ENCODE measurements at places on chromosomes 6 and 20.

- DNase-seq = no peak
Observed at GRCh38 chr6:9224539-9224938, 789.2 kb upstream of the SLC35B3 start.

- no peak for DNase-seq
Observed at GRCh38 chr6:49978332-49979226, 9.2 kb upstream of the DEFB113 start.

- no peak for DNase-seq
Observed at GRCh38 chr20:46749147-46749546, 39.7 kb downstream of the SLC2A10 start.

DNA sequence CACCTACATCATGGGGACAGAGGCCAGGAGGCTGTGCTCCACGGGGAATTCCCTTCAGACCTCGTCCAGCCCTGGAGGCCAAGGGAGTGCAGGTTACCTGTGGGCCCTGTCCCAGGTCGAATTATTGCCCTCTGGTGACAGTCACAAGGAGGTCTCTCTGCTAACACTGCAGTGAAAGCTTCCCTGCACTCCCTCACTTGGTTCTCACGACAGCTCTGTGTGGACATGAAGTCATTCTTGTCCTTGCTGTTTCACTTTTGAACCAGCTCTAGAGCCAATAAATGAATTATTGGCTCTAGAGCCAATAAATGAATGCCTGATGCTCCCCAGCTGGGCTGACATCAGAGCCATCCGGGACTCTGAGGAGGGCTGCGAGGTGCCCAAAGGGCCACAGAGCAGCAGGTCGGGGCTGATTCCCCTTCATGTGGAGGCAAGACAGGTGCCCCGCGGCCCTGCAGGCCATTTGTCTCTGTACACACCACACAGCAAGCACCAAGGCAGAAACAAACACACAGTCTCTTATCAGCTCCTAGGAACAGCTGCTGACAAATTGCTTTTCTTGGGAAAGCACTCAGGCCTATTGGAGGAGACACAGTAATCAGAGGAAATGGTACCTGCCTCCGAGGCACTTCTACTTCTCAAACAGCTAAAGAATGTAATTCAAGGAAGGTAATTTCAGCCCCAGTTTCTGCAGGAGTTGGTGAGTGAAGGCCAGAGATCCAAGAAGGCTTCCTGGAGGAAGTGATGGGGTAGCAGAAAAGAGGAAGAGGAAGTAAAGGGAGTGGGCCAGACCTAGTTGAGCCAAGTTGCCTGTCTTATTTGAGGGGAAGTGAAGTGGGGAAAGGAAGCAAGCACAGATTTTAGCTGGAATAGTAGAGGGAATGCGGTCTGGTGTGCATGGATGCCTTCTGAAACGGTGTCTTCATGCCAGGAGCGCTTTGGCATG lies 27.5 kb upstream of the TBXT start:
- no peak for DNase-seq

DNA sequence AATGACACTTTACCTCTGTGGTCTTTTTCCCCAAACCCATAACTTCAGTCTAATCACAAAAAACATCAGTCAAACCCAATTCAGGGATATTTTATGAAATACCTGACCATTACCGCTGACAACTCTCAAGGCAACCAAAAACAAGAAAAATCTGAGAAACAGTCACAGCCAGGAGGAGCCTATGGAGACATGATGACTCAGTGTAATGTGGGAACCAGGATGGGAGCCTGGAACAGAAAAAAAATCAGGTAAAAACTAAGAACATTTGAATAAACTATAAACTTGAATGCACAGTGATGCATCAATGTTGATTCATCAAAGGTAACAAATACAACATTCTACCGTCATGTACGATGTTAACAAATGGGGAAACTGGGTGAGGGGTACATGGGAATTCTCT lies 84.1 kb upstream of the TSHZ2 start:
- no peak for DNase-seq

DNA sequence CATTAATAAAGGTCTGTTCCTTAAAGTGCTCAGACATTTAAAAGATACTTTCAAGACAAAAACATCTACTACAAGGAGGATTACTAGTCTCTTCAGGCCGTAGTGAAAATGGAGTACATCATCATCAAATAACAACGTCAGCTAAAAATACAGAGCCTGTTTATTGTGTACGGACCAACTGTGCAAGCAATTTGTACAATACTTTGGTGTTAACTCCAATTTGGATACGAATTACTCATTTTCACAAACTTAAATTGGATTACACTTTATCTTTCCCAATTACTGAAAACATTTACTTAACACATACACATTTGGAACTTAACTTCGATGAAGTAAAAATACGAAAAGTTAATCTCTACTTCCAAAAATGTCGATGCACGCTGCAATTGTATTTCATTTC lies 802 bp downstream of the CYP39A1 start:
- DNase-seq = no peak

DNA sequence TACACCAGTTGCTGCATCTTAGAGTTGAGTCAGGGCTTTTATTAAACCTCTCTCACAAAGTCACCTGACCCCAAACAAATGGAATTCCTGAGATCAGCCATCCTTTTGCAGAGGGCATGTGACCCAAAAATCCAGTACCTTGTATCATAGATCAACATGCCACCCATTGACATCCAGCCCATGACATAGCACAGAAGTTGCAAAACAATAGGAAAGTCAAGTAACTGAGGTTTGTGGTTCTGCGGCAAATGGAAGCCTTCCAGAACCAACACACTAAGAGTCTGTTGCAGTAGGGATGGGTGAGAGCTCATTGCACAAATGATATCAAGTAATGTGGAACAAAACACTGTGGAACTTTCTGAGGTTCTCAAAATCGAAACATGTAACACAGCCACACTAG lies 111.2 kb downstream of the PDE7B start:
- no peak for DNase-seq

DNA sequence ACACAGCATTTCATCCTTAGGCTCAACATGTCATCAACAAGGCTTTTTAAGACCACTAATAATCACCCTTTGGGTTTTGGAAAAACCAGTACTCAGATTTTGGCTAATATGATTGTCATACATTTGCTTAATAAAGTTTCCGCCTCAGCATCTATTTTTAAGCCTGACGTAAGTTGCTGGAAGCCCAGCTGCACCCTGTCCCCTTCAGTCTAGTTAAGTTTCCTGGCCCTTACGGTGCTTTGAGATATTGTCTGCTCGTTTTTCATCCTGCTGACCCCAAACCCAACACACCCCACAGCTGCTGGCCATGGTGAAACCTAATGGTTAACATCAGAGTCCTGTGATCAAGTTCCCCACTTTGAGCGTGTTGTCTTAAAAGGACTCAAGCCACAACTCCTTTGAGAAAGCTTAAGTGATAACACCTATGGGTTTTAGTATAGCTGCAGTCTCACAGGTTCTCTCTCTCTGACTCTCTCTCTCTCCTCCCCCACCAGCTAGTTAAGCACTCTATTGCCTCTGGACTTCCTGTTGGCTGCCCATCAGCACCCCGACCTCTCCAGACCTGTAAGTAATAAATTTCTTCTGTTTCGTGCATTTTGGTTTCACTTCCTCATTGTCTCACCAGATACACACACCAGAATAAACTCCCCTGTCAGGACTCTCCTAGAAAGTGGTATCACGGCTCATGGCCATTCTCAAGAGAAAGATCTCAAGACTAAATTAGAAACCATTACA lies 802.0 kb downstream of the C6orf118 start:
- no peak for DNase-seq

DNA sequence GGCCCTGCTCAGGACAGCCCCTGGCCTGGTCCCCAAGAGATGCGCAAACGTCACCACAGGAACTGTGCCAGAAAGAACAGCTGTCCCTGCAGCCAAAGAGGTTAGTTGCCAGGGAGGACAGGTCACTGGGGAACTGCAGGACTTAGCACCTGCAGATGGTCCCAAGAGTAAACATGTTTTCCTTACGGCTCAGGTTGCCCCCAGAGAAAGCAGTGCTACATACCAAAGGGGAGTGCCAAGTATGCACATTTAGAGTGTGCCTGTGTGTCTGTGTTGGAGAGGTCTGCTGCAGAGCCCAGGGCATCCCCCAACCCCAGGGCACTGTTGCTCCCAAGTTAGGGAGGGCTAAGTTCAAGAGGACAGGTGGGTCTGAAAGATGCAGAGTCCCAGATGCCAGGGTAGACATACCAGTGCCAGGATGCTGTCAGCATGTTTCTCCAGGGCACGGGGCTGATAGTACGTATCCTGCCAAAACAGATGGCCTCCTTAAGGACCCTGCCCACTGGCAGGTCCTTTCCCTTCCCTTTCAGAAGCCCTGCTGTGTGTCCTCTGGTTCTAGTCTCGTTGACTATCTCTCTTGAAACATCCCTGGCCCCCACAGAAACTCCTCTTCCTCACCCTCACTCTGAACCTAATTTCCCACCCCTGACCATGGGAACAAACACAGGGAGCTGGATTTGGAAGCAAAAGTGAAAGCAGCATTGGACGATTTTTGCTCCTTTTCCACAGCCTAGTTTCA lies 1.3 kb downstream of the ABHD16A start:
- no peak for DNase-seq

DNA sequence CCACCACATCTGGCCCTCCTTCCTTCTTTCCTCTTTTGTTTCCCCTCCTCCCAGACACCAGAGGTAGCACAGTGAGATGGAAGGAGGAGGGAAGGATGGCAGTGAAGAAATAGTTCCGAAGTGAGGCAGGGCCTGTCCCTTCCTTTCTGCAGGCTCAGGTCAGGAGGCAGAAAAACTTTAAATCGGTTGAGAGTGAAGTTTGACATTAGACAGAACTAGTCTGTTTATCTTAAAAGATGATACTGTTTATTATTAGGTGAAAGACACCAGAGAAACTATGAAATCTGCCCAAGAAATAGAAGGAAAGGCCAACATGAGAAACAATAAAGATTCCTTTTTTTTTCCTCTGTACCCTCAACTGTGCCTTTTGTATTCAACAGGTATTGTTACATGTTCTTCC lies 670.3 kb downstream of the UTRN start:
- no peak for DNase-seq

GRCh38 chr6:57303931-57304681 lies 13.3 kb upstream of the PRIM2 start:
- no peak for DNase-seq

DNA sequence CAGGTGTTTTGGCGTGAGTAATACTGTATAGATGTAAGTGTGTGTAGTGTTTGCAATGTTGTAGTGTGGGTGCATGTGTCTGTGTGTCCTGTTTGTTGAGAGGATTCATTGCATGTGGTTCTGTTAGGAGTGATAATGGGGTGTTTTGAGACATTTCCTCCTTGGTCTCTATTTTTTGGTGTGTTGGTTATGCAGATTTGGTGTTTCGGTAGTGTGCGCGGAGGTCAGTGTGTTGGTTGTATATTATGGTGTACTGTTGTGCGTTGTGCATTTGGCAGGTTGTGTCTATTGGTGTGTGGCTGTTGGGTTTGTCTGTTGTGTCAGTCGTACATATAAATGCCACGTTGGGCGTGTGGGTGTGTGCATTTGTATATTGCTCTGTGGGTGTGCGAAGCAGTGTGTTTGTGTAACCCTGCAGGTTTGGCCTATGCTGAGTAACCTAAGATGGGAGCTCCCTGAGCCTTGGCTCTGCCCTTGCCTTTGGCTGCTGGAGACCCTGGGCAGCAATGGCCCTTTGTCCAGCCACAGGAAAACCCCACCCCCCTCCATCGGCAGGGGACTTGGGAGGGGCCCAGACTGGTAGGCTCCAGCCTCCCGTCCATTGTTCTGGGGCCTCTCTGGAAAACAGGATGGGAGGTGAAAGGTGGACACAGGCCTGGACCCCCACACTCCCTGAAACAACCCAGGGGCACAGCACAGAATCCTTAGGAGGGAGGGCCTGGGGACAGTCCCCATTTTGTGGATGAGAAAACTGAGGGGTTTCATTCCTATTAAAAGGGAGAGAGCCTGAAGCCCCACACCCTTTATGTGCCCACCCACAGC lies 10.3 kb upstream of the ID1 start:
- DNase-seq = no peak

- DNase-seq = no peak
Observed at GRCh38 chr6:169618526-169619490, 83.0 kb downstream of the WDR27 start.

GRCh38 chr20:6311841-6312655 lies 189.2 kb upstream of the FERMT1 start:
- DNase-seq = no peak

DNA sequence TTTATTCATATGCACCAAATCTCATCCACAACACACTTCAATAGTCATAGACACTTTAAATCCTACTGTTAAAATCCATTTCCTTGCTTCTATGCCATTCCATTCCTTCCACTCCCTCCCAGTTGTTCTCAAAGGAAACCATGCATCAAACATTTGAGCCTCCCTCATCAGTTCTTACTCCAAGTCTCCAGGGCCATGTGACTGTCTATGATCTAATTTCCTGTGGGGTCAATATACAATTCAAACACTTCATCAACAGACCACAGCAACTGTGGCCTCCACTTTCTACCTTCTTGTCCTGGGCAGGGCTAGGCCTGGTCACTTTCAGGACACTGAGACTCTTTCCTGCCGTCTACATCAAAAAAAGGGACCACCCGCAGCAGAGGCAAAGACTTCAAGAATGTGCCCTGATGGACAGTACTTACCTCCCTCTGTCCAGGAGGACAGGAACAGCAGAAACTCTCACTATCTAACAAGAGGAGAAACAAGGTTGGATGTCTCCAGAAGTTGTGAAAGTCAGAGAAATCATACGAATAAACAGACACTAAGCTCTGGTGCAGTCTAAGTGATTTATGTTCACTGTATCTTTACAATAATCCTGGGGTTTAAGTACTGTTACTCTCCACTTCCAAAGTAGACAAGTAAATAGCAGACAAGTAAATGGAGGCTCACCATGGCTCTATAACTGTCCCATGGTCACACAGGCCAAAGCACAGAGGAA lies 160.2 kb downstream of the QRSL1 start:
- no peak for DNase-seq

GRCh38 chr6:115613488-115613887 lies 447.2 kb downstream of the FRK start:
- no peak for DNase-seq

DNA sequence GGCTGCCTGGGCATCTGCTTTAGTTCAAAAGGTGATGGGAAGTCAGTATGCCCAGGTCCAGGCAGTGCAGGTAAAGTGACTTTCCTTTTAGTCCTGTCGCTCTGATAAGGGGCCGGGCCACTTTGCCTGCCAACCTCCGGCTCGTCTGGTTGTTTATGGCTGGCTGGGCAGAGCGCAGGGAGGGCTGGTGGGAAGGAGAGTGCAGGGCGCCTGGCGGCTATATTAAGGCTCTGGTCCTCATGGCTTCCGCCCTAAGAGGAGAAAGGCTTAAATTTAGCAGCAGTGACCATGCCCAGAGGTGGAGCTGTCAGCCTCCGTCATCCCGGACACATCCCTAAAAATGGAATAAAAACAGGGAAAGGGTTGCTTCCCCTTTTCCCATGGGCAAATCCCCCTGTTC lies 14.6 kb downstream of the GATA5 start:
- DNase-seq = no peak

DNA sequence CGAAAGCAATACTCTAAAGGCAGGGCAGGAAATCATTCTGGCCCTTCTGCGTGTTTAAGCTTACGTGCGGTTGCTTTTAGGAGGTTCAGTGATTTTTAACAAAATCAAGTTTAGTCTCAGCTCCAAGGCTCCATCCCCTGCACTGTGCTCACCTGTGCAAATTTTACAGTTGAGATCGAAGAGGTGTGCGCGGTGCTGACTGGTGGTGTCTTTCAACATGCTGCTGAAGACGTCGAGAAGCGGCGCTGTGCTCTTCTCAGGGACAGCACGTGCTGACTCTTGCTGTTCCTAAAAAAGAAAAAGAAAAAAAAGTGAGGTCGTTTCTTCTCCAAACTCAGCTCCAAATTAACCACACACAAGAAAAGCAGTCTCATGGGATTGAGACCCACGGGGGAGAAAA lies 32.0 kb downstream of the DIDO1 start:
- DNase-seq = no peak

Measured in NCI-H1048 (cell line).